ENCODE measurements at places on chromosomes 11 and 22.

DNA sequence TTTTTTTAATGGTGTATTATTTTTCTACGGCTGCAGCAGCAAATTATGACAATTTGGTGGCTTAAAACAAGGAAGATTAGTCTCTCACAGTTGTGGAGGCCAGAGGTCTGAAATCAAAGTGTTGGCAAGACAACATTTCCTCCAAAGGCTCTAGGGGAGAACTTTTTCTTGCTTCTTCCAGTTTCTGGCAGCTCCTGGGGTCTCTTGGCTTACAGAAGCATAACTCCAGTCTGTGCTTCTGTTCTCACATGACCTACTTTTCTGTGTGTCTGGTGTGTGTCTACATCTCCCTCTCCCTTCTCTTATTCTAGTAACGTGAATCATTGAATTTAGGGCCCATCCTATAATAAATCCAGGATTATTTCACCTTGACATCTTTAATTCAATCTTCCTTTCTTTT is 551.9 kb upstream of the LUZP2 start:
- DNase-seq: no peak

DNA sequence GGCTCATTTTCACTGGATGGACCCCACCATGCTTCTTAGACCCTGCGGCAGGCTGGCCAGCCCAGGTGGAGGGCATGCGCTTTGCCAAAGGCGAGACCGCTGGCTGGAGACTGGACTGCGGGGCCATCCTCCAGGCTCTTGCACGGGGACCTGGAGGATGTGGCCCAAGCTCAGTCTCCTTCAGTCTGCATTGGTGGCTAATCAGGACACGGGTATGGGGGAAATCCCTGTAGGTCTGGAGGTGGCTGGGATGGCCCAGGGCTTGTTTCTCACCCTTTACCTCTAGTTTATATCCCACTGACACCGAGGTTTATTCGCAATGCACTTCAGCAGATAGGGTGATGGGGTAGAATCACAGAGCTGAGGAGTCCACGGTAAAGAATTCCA is 45.0 kb downstream of the BCR start:
- no peak for DNase-seq

DNA sequence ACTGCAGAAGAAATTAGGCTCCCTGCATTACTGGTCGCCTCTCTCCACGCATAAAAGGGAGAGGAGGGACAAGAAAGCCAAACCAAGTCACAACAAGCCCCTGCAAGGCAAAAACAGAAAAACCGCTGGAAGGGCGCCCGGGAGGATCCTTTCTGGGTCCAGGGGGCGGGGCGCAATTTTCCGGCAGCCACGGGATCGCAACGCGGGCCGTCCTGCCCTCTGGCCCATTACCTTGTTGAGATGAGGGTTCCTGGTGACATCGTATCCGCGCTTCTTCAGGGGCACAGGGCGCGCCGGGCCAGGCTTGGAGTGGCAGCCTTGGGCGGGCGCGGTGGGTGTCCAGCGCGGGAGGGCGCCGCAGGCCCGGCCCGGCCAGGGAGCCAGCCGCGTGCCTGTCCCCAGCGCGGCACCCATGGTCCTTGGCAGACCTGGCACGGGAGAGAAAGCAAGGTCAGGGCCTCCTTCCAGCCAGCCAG is 847 bp downstream of the ME3 start:
- DNase-seq: no peak

DNA sequence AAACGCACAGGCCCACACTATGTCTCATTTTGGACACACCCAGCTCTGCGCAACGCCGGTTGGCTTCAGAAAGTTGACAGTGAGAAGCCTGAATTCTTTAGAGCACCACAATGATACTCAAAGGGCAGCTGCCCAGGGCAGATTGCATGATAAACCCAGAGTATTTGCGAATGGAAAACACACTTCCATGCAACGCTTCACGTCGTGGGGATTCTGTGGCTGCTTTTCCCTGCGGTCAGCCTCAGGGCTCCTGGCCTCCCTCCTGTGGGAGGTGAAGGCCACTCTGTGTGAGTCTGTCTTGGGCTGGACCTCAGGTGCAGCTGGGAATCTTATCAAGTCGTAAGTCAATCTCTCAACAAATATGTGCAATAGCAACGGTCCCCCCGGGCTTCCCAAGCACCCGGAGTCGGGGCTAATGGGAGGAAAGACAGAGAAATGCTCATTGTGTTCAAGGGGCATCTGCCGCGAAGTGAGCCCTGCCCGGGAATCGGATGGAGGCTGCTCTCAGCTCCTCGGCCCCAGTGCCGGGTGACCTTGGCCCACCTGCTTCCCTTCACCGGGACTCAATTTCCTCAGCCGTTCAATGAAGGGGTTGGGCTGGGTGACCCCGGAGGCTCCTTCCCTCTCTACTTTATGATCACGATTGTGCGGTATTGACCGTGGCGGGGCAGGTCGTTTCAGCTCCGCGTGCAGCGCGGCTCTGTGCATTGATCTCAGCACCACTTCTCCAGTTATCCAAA is 623.6 kb downstream of the BRD1 start:
- DNase-seq: peak; percentile 65

DNA sequence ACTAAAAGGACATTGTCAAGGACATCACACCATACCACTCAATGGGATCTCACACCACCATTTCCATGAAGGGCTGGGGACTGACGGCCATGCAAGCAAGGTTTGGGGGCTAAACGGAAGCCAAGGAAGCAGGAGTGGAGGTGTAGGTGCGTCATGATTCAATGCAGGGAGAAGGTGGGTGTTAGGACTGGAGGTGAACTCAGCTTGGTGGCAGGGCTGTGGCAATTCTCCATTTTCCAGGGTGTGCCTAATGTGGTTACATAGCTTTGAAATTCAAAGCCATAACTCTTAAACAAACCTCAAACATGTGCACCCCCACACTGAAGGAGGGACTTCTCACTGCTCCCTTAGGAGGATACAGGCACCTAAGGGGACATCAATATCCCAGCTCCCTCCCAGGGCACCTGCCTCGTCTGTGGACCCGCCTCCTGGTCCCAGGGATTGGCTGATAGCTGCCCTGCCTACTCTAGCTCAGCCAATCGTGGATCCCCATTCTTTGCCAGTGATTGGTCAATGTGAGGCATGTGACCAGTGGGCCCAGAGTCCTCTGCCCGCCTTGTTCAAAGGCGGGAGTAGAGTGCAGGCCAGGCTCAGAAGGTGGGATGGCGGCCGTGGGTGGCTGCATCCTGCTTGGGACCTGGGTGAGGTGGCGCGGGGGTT is 64.6 kb downstream of the CTTN start:
- no peak for DNase-seq
